ENCODE measurements at places on chromosomes 5 and 9.

- DNase-seq = no peak
These were observed 47.8 kb upstream of the NEURL1B start for GRCh38 chr5:172593306-172593705.

DNA sequence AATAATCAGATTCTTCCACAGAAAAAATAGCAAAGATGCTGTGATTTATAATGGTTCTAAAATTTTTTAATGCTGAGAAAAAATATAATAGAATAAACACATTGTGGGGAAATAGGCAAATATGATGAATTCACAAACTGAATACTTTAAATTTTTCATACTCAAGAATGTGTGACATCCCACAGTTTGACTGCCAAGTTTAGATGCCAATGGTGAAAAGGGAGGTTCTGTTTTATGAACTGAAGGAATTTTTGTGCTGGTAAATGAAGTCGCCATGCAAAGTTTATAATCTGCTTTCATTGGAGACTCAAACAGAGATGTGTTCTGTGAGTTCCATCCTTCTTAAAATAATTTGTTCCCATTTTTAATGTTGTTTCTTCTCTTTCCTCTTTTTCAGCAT is 367.5 kb upstream of the ADAMTS16 start:
- DNase-seq = no peak

GRCh38 chr5:157839157-157839795 is 19.7 kb downstream of the CLINT1 start:
- DNase-seq = no peak

DNA sequence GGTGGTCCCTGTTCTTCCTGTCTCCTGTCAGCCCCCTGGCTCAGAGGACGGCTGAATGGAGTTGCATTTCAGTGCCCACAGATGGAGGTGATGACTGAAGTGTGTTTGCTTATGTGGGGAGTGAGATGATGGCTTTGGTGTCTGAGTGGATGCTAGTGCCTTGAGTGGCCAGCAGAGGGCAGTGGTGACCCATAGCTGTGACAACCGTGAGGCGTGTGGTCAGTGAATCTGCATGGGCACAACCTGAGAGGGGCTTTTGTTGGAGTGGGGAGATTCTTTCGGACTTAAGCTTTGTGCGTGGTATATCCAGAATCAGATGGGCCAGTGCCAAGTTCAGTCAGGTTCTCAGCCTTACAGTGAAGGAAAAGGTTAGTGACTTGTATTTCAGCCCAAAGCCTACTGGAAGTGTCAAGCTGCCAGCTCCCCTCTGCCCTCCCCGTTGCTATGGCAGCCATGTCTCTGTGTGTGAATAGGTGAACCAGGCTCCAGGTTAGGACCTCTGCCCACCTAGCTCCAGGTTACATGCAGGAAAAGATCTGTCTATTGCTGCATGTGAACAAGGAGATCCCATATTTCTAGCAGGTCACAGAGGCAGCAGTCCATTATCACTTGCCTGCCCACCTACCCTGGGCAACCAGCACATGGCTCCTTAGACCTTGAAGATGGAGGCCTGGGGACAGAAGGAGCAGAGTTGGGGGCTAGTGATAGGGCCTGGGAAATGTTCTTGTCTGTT is 14.7 kb upstream of the CXXC5 start:
- peak; percentile 38 for DNase-seq

- DNase-seq = no peak
These were observed 41.7 kb upstream of the TMEM250 start for GRCh38 chr9:136160381-136160841.

DNA sequence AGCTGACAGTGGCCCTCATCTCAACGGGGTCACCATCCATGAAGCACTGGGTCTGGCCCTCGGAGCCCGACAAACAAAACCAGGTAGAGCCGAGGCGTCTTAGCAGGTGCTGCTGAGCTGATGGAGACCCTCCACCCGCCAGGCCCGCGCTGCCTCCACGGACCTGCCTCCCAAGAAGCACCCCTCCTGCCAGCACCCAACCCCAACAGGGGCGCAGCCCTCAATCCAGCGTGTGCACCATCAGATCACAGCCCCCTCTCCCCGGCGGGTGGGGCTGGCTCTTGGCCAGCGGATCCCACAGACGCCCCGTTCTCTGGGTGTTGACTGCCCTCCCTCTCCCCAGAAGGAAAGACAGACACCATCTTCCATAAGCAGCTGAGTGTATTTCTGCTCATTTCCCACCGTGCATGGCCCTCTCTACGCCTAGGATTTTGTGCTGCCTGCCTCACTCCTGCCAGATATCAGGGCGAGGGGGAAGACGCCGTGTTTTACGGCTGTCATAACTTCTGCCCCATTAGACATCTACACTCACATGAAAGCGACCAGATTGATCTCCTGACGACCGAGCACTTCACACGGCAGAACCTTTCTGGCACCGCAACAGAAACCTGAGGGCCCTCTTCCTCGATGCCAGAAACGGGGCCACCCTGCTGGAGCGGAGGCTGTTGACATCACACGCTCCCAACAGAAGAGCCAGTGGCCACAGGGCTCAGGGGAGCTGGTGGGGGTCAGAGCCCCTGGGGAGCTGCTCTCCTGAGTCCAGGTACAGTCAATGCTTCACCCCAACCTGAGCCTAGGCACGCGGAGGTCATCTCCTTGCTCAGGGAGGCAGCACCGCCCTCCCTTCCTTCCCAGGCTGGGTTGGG is 12.4 kb downstream of the NACC2 start:
- no peak for DNase-seq

DNA sequence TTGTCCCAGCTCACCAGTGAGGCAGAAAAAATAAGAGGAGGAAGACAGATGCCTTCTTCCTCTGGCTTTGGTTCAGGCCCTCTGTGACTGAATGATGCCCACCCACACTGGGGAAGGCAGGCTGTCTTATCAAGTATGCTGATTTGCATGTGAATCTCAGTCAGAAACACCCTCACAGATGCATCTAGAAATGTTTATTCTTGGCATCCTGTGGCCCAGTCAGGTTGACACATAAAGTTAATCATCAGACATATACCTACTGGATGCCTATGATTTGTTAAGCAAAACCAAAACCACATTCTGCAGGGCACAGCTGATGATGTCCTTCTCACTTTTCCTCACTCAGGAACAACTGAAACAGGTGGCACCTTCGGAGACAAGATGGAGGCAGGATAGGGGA is 243.4 kb upstream of the KCNN2 start:
- DNase-seq = no peak

DNA sequence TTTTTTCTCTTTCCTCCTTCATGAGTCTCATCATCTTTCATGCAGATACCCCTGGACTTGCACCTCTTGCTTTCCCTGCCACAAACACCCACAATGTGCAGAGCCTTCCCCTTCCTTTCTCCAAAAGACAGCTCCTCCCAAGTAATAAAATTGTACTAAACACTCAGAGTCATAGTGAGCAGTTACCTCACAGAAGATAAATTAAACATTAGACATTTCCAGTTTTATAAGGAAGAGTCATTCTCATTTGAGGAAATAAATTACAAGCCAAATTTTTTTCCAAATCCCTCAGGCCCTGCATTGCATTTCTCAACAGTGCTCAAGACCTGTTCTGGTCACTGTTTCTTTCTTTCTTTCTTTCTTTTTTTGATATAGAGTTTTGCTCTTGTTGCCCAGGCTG is 131.5 kb downstream of the ATPSCKMT start:
- DNase-seq = no peak

- DNase-seq = no peak
These were observed at the start of gene AMBP for GRCh38 chr9:114078021-114078780. Gene AMBP (minus strand): TSS chr9:114078300. CDS start chr9:114078209, 91 bp downstream.

DNA sequence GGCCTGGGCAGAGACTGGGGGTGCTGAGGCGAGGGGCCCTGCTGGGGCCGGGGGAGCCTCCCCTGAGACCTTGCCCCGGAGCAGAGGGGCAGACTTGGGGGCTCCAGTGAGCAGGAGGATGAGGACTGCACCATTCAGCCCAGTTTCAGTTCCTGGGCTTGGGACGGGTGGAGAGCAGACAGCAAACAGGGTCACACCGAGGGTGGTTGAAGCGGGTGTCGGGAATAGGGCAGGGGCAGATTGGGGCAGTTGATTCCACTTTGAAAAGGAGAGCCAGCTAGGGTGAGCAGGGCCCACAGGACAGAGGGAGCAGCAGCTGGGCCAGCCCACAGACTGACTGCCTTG is 4.5 kb downstream of the GRK6 start:
- no peak for DNase-seq

- no peak for DNase-seq
These were observed 141.3 kb downstream of the MAN2A1 start for GRCh38 chr5:109830955-109831502.

GRCh38 chr5:114316167-114316566 is 45.7 kb upstream of the KCNN2 start:
- no peak for DNase-seq

DNA sequence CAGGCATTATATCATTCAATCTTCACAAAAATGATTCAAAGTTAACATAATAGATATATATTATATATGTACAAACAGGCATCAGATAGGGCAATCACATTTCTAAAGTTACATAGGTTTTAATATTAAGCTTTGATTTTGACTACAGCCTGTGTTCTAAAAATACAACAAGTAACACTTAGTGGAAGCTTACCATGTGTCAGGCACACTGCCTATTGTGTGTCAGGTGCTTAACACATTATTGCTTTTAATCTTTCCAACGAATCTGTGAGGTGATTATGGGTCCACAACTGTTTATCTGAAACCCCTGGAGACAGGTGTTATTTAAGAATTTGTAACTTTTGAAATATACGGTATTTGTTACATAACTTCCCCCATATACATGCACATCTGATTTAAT is 25.2 kb downstream of the FBN2 start:
- no peak for DNase-seq

DNA sequence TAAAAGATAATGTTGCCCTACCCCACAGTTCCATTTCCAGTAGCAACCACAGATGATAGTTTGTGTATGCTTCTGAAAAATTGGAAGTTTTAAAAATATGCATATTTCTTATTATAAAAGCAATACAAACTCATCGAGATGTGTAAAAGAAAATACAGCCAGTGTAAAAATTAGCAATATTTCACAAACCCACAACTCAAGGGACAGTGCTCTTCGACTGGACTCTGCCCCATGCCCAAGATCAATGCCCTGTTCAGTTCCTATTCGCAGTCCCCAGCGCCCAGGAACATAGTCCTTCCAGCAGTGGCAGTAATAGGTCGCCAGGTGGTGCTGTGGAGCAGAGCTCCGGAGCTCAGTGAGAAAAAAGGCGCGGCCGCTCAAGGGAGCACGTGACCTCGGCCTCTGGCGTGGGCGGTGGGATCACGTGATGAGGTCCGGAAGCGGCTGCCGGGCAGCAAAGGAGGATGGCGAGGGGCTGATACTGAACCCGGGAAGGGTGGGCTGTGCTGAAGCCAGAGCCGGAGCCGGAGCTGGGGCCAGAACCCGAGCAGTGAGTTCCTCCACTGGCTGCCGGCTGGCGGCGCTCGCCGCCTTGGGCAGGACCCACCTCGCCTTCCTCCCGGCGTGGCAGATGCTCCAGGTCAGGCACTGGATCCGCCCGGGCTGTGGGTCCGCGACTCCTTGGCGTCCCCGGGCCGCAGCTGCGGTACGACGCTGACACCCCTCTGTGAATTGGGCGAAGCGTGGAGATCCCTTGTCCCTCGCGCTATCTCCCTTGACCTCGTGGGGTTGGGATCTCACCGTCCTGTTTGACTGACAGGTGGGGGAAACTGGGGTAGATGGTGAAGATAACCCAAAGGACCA is at the start of gene SLC36A1:
SLC36A1 (plus strand) TSS at position 430 of the 864 bp plus-strand sequence. CDS start 11,190 bp downstream, outside the sequence.
- peak; percentile 91 for DNase-seq

GRCh38 chr5:160230686-160231527 is 1.6 kb downstream of the FABP6 start:
- DNase-seq = no peak

- DNase-seq = no peak
These were observed 83.3 kb downstream of the PTTG1 start for GRCh38 chr5:160504906-160505305.

GRCh38 chr5:180990882-180991242 is 2.2 kb downstream of the BTNL3 start:
- no peak for DNase-seq

GRCh38 chr9:79477955-79478771 is 93.6 kb upstream of the TLE4 start:
- no peak for DNase-seq

- no peak for DNase-seq
These were observed 42.4 kb upstream of the TJP2 start for GRCh38 chr9:69131682-69132081.

DNA sequence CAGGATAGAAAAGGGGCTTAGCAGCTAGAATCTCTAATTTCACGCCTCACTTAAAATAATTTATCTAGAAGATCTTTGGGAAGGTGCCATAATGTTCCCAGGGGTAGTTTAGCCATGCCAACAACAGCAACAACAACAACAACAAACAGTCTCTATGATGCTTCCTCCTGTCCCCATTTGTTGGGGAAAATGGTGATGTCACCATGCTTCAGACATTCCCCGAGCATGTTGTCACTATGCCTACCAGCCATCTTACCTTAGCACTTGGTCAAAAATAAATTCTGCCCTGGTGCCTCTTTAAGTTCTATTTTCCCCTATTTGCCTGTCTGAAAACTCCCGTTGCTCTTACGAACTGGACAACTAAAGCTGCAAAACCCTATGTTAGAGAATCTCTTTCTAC is 76.6 kb downstream of the KCNN2 start:
- DNase-seq = no peak

DNA sequence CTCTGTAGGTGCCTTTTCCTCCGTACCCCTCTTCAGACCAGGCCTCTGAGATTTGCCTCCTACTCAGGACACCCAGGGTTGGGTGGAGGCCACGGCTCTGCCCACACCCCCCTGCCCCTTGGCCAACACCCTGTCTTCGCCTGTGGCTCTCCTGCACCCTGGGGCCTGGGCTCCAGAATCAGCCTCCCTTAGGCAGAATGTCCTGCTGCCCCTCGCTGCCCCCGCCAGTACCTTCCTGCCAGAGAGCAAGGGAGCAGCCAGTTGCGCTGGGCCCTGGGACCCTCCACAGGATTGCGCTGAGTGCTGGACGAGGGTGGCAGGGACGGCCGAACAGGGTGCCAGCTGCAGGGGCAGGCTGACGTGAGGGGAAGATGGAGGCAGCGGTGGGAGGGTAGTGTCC is 53.5 kb downstream of the COL5A1 start:
- DNase-seq = no peak

DNA sequence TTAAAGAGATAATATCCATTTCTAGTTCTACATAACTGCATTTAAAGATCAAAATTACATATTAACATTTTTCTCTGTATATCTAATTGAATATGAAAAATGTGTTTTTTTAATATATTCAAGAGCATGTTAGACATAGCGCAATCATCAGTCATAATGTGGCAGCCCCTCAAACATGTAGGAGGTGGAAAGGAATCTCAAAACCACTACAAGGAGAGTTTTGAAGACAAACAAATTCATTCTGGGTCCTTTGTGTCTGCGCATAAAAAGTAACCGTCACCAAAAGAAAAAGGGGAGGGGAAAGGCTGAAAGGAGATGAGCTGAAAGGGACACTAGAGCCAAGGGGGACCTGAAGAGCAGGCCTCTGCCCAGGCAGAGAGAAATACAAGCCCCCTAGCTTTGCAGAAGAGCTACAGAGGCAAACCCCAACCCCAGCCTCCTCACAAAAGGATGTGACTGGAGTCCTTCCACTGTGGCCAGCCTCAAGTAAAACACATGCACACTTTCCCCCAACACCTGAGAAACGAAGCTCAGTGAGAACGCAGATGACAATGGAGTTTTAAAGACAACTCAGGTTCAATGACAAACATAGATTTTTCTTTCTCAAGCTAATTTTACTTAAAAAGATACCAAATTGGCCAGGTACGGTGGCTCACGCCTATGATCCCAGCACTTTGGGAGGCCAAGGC is 62.0 kb downstream of the MAPKAP1 start:
- DNase-seq = no peak

- no peak for DNase-seq
These were observed 84.3 kb upstream of the SLC1A3 start for GRCh38 chr5:36521838-36522745.

- no peak for DNase-seq
These were observed 1834.5 kb downstream of the EFNA5 start for GRCh38 chr5:105836268-105836667.

Data from stimulated activated CD8-positive, alpha-beta memory T cell treated with anti-CD3 and anti-CD28 coated beads, Interleukin-4, amount 100 ng/mL, for 4 hours (primary cell).